ENCODE measurements at places on chromosomes 7 and 10. TPM values are rescaled to one million over a fixed set of nuclear protein-coding genes. Genes with fewer than 3 reads are reported as not detected.

GRCh38 chr10:119333146-119333792, 125.9 kb downstream of the GRK5 start:
- peaks cover 3% of the 10 kb centered on the region for H3K4me1 ChIP-seq
- H3K27me3 ChIP-seq = no peaks in the 10 kb centered on the region
- no peaks in the 10 kb centered on the region for H3K36me3 ChIP-seq

MACC1 gene
- 9.6 TPM for polyA plus RNA-seq

ELN gene
- polyA plus RNA-seq = not detected

SPDYE9 gene
- not detected for polyA plus RNA-seq

TMEM176B gene
- polyA plus RNA-seq = not detected
